ENCODE measurements at places on chromosomes 1 and 21.

DNA sequence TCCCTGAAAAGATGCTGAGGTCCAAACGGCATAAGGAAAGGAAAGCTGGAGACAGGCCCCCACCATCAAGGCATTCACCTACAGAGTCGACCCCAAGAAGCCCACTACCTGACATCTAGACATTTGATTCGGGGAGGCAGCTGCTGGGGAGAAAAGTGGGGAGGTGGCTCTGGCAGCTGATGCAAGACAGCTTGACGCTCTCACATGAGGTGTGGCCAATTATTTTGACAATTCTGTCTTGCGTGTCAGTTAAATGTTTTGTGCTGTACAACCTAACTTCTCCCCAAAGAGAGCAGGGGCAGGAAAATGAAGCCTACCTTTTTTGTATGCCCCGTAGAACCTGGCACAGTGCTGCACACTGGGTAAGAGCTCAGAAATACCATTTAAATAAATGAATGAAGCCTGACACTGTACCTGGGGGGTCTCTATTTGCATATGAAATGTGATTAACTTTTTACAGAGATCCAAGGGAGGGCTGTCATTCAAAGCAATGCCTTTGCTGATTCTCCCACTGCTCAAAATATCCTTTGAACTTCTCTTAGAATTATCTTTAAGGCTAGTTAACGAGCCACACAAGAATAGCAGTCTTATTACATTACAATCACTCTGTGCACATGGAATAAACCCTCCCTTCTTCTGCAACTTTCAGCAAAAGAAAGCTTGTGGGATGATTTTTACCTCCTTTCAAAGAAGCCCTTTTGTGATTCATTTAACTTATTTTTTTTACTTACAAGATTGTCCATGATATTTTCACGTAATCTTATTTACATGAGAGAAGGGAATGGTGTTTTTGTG, 163.2 kb downstream of the TNR start:
- DNase-seq, result no peak

- no peak for DNase-seq
Observed at GRCh38 chr1:172971241-172971640, 79.5 kb downstream of the TNFSF18 start.

DNA sequence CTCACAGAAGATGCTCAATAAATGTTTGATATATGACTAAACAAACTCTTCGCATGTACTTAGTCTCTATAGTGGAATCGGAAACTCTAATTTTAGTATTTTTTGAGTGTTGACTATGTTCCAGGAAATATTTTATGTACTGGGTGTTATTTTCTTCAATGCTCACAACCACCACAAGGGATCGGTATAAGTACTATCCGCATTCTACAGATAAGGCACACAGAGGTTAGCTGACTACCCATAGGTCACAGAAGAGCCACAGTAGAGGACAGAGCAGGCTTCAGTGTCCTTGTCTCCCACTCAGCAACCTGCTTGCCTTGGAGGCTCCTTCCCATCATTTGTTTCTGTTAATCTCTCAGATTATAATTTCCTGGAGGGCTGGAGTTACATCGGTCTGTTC, 451.3 kb downstream of the OMA1 start:
- no peak for DNase-seq

DNA sequence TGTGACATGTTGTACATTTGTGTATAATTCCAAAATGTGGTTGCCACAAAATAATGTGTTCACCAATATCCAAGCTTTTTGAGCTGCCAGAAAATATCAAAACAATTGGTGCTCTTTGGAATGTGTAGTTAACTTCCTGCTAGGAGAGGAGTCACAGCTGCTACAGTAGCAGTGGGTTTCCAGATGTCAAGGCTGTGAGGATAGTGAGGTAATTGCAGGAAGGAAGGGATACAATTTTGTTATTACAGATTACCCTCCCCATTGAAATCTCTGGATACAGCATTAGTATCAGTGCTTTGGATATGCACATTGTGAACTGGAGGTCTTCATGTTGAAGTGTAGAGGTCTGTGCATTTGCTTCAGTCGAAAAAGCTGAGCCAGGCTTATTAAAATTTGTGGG, 253.2 kb downstream of the PTPRC start:
- DNase-seq, result no peak

DNA sequence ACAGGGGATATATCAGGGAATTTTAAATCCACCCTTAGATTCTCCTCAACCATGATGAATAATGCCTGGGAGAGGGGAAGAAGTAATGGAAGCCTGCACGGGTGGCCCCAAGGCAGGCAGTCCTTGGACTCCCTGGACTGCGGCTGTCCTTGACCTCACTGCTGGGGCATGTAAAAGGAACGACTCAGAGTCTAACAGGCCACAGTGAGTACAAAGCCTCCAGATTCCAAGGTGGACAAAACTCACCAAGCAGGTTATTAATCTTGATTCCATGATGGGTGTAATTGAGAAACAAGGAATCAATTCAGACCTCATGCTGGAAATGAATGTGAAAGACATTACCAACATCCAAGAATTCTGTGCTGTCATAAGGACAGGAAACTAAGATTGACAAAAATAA, 13.0 kb upstream of the ARHGAP29 start:
- DNase-seq, result no peak

- DNase-seq, result no peak
Observed at GRCh38 chr1:16205334-16205671, 7.1 kb downstream of the ARHGEF19 start.

- DNase-seq, result peak; percentile 57
Observed at GRCh38 chr1:234608025-234608910, 1.7 kb downstream of the IRF2BP2 start.
